Cardiac fibroblast (primary cell): ENCODE measurements at places on chromosomes 3 and 15.

DNA sequence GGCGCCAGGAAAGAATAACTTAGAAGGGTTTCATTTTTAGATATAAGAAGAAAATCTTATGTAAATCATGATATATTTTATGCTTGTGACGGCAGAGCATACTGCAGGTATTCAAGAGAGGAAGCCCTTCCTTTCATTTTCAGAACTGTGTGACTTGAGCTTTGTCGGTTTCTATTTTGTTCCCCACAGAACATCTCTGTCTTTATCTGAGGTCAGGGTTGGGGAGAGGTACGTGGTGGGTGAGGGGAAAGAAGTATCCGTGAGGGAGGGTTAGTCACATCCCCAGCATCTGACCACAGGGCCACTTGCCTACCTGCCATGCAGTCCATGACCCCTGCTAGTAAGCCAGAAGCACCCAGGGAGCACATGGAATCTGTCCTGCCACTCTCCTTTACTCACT is 126.5 kb downstream of the DGKG start:
- no peak for DNase-seq

GRCh38 chr15:36344887-36345286 is 234.5 kb upstream of the CDIN1 start:
- no peak for DNase-seq

GRCh38 chr3:112365636-112366035 is 32.7 kb downstream of the CD200 start:
- no peak for DNase-seq

DNA sequence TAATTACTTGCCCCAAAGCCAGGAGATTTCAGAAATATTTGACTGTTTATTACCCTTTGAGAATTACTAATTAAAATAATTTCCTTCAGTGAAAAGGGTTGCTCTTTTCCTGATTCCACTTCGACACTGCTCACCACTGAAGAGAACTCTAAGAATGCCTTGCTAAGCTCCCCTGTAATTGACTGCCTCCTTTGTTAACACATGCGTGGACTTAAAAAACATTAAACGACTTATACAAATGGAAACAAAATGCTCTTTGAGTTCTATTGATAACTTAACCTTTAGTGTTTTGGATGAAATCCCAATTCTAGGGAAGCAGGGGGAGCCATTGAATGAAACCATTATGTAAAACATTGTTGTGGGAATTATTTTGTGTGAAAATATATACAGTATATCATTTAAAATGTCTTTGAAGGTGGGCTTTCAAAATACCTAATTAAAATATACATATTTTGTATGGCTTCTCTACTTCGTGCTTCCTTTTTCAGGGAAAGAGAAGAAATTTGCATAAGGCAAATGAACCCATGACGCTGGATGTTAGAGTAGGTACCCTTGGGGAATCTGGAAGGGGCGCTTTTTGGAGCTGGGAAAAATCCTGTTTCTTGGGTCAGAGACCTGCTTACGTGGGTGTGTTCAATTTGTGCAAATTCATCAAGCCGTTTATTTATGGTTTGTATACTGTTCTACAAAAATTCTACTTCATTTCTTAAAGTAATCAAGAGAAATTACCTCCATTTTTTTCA is 64.2 kb downstream of the WWTR1 start:
- DNase-seq = no peak

GRCh38 chr15:43762824-43763223 is 13.9 kb downstream of the ELL3 start:
- DNase-seq = no peak

- no peak for DNase-seq
Observed at GRCh38 chr3:195906865-195907683, 1.3 kb downstream of the TNK2 start.

DNA sequence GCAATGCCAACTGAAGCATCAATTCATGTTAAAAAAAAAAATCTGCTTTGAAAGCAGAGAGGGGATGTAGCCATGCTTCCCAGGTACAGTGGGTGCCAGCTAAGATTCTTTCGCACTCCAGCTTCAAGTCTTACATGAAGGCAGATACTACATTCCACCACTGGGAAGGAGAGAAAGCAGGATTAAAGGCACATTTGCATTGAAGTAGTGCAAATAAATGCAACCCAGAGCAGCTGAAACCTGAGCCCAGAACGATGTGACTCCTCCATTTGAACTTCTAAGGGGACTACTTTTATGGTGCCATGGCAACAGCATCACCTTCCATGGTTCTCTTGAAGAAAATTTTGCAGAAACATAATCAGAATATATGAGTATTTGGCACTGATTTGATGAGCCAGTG is 19.1 kb upstream of the GJD2 start:
- DNase-seq = no peak

- peak; percentile 61 for DNase-seq
Observed at GRCh38 chr15:58738046-58738707, 11.3 kb downstream of the ADAM10 start.
